Suprapubic skin (tissue), 4 donors: ENCODE measurements at places on chromosomes 1 and 21.

DNA sequence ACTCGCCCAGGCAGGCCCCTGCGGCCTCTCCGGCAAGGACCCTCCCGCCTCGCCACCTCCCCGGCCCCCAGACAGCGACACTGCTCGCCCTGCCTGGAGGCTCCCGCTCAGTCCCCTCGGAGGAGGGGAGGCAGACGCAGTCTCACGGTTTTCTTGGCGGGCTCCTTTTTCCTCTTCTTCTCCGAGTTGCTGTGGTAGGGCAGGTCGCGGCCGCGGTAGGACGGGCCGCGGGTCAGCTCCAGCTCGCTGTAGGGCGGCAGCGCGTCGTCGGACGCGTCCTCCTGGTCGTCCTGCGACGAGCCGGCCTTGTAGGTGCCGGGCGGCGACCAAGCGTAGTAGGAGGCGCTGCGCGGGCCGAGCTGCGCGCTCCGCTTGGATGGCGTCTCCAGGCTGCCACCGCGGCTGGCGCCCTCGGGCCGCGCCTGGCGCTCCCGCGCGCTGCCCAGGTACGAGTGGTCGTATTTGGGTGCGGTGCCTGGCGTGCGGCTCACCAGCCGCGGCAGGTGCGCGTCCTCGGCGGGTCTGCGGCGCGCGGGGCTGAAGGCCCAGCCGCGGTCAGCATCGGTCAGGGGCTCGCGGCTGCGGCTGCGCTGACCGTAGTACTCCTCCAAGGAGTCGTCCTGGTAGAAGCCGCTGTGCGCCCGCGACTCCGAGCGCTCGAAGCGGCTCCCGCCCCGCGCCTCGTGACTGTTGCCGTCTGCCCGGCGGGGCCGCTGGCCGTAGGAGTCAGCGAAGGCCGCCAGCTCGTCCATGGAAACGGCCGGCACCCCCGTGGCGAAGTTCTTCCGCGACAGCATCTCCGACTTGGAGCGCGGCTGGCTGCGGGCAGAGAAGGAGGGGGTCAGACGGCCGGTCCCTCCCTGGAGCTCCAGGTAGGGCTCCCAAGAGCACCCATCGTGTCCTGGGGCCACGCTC, 44.8 kb upstream of the TADA1 start:
- peaks cover 8% of the 10 kb centered on the region for H3K4me1 ChIP-seq
- H3K27ac ChIP-seq: no peak overlapping the region
- DNase-seq: no peak
- H3K36me3 ChIP-seq: no peaks in the 10 kb centered on the region
- H3K27me3 ChIP-seq: peaks cover 54% of the 10 kb centered on the region
- H3K4me3 ChIP-seq: peak overlapping the region; percentile 37

DNA sequence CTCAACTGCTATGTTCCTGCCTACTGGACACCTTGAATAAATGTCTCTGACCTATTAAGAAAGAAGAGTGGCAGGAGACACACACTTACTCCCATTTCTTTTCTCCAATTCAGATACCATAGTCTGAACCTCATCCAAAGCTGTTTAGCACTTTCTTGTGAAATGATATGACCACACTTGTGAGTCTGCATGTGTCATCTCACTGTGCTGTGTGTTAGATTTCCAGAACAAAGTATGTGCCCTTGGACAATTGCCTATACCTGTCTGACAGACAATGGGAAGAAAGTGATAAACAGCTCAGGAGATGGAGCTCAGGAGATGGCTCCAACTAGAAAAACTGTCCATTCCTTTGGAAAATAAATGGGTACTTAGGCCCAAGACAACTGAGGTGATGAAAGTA, 48.4 kb downstream of the USP48 start:
- no peak overlapping the region for H3K4me3 ChIP-seq
- H3K4me1 ChIP-seq: no peaks in the 10 kb centered on the region
- no peak overlapping the region for H3K27ac ChIP-seq
- peaks cover 62% of the 10 kb centered on the region for H3K36me3 ChIP-seq

DNA sequence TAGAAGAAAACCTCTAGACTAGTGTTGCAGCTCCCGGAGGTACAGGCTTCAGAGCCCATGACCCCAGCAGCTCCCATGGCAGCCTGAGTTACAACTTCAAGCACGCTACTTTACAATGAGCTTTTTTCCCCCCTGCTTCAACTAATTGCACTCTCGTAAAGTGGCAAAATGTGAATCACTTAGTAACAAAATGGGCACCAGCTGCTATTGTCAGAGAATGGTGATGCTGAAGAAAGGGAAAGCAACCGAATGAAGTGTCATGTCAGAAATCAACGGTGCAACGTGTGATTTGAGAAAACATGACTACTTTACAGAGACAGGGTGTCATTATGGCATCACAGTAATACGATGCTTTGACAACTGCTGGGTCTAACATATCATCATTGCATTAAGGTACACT, 40.5 kb downstream of the ESRRG start:
- H3K4me3 ChIP-seq: no peak overlapping the region
- H3K27ac ChIP-seq: no peak overlapping the region
- no peaks in the 10 kb centered on the region for H3K27me3 ChIP-seq
- no peaks in the 10 kb centered on the region for H3K4me1 ChIP-seq

DNA sequence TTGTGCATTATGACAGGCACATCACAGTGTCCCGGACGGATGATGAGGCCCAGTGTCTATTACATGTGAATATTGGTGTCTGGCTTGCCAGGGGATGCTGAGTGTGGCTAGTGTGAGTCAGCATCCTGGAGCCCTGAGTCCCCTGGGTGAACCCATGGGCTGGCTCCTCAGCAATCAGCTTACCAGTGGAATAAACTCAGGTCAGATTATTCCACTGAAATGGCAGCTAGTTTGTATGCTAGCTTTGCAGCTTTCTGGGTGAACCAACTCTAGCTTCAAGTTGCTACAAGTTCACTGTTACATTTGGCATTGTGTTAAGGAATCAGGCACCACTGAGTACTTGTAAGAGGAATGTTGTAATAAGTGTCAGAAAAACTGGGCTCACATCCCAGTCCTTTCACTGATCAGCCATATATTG, 23.9 kb upstream of the RPTN start:
- H3K4me3 ChIP-seq: no peak overlapping the region
- no peaks in the 10 kb centered on the region for H3K36me3 ChIP-seq
- H3K27me3 ChIP-seq: no peaks in the 10 kb centered on the region
- DNase-seq: no peak

- peaks cover 23% of the 10 kb centered on the region for H3K4me1 ChIP-seq
- no peak overlapping the region for H3K4me3 ChIP-seq
Measured at GRCh38 chr1:48208652-48209051, 13.9 kb upstream of the SLC5A9 start.

DNA sequence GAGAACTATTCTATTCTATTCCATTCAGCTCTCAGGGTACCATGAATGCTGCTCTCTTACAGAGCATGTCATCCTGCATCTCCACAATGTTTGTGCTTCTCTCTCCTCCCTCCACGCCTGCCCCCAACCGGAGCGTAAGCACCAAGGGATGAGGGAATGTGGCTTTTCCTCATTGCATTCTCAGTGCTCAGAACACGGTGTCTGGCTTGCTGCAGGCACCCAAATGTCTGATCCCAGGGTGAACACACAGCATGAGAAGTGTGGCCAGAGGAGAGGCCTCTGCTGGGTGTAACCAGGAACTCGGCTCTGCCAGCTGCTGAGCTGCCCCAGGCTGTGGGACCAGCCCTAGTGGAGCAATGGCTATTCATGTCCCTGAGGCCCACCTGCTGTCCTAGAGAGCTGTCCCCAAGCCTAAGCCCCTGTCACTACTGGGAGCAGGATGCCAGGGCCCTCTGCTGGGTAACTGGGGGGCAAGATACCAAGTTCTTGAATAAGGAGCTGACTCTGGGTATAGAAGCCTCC, 38.3 kb downstream of the OLFML2B start:
- no peak overlapping the region for H3K4me3 ChIP-seq
- H3K27me3 ChIP-seq: no peaks in the 10 kb centered on the region
- no peak overlapping the region for H3K27ac ChIP-seq

GRCh38 chr21:43338951-43339350, 88.0 kb downstream of the SIK1 start:
- peaks cover 6% of the 10 kb centered on the region for H3K27me3 ChIP-seq
- H3K36me3 ChIP-seq: no peaks in the 10 kb centered on the region
- no peak overlapping the region for H3K27ac ChIP-seq
- peaks cover 30% of the 10 kb centered on the region for H3K4me1 ChIP-seq
- no peak for DNase-seq

DNA sequence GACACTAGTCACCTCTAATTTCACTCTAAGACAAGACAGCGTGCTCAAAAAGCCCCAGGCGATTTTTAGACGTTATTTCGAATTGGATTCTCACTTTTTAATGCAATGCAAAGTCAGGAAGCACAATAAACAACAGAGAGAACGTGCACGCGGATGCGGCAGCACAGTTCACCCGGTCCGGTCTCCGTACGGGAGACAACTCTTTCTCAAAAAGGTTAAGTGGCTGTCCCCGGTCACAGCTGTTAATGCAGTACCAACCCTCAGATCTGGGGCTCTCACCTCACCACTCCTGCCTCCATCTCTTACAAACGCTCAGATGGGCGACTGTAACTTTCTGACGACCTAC, 1.2 kb downstream of the HP1BP3 start:
- peak overlapping the region; percentile 70 for H3K4me3 ChIP-seq
- H3K36me3 ChIP-seq: no peaks in the 10 kb centered on the region
- no peaks in the 10 kb centered on the region for H3K27me3 ChIP-seq
- DNase-seq: no peak
- H3K4me1 ChIP-seq: peaks cover 45% of the 10 kb centered on the region

DNA sequence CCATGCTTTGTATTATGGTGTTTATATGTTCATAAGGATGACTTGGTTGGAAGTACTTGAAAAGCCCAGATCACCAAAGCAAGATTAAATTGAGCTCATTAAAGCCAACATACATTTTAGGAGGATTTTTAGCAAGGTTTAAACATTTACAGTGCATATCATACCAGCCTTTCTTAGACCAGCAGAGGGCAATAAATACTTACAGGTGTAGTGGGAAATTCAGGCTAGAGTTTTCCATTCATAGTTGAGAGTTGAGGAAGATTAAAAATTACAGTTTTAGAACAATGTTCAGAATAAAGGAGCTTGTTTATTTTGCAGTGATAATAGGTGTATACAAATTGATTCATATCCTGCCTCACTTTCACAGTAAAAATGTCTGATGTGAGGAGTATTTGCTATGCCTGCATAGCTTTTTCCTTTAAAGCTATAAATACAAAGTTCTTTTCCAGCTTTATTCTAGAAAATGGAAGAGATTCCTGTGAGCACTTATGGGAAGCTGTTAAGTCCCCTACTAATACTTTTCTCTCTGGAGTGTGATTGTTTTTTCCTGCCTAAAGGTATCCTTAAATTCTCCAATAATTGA, 35.3 kb downstream of the DTL start:
- H3K4me3 ChIP-seq: no peak overlapping the region
- DNase-seq: no peak
- H3K4me1 ChIP-seq: no peaks in the 10 kb centered on the region

DNA sequence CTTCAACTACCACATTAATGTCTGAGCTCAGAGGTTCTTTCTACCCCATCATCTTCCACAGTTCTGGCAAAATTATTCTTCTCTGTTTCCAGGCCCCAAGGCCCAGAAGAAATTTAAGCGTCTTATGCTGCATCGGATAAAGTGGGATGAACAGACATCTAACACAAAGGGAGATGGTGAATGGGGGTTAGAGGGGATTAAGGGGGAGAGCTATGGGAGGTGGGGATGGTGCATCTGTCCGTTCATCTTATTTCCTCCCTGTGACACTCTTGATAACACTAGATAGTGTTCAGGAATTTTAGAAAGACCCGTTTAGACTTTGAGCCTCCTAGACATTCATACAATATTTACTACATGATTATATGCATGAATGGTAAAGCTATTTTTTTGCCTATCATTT, 17.6 kb upstream of the RPRD2 start:
- DNase-seq: no peak
- no peak overlapping the region for H3K27ac ChIP-seq
- H3K36me3 ChIP-seq: peaks cover 97% of the 10 kb centered on the region
- H3K4me3 ChIP-seq: no peak overlapping the region
- H3K4me1 ChIP-seq: no peaks in the 10 kb centered on the region
- H3K27me3 ChIP-seq: no peaks in the 10 kb centered on the region

GRCh38 chr1:6033986-6034749, 11.5 kb upstream of the KCNAB2 start:
- no peak for DNase-seq
- H3K36me3 ChIP-seq: no peaks in the 10 kb centered on the region
- no peaks in the 10 kb centered on the region for H3K27me3 ChIP-seq
- H3K27ac ChIP-seq: no peak overlapping the region
- H3K4me3 ChIP-seq: no peak overlapping the region

- peak overlapping the region; percentile 84 for H3K27ac ChIP-seq
- H3K36me3 ChIP-seq: peaks cover 4% of the 10 kb centered on the region
- no peak for DNase-seq
Measured at GRCh38 chr1:8374812-8375211, 56.9 kb downstream of the SLC45A1 start.

DNA sequence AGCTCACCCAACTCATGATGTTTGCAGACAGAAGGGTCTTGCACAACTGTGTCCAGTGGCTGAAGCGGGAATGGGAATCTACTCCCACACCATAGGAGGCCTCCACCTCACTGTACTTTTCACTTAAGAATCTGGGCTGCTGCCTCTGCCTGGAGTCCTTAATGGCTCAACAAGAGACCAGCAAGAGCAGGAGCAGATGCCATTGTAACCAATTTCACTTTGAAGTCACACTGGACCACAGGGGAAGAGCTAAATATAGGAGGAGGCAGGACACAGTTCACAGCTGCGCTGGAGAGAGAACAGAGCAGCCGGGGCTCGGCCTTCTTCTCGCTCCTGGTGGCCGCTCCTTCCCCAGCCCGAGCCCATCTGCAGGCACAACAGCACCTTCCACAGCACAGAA, 120.4 kb downstream of the SIPA1L2 start:
- peaks cover 3% of the 10 kb centered on the region for H3K4me1 ChIP-seq
- no peaks in the 10 kb centered on the region for H3K27me3 ChIP-seq
- no peak overlapping the region for H3K27ac ChIP-seq
- no peak overlapping the region for H3K4me3 ChIP-seq
- peaks cover 9% of the 10 kb centered on the region for H3K36me3 ChIP-seq

- DNase-seq: no peak
- H3K27ac ChIP-seq: no peak overlapping the region
- H3K27me3 ChIP-seq: no peaks in the 10 kb centered on the region
- H3K4me1 ChIP-seq: peaks cover 7% of the 10 kb centered on the region
- no peak overlapping the region for H3K4me3 ChIP-seq
Measured at GRCh38 chr21:41883582-41883981, 4.4 kb upstream of the PRDM15 start.

DNA sequence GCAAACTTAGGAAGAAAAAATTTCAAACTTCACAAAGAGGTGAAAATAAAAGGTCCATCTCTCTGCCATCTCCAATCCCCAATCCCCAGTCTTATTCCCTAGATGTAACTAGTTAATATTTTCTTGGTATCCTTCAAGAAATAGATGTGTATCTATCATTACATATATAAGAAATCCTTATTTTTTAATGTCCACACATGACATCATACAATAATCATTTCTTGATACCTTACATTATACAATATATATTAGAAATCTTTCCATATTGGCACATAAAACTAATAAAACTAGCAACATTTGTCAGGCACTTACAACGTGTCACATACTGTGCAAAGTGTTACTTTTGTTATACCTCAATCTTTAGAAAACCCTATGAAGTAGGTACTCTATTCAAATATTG, 16.2 kb downstream of the DOCK7 start:
- H3K4me1 ChIP-seq: peaks cover 5% of the 10 kb centered on the region
- no peaks in the 10 kb centered on the region for H3K27me3 ChIP-seq
